ENCODE measurements at places on chromosomes 7 and 10. TPM values are rescaled to one million over a fixed set of nuclear protein-coding genes. Genes with fewer than 3 reads are reported as not detected.

The TNPO3 gene
- total RNA-seq: 42.3 TPM

DNA sequence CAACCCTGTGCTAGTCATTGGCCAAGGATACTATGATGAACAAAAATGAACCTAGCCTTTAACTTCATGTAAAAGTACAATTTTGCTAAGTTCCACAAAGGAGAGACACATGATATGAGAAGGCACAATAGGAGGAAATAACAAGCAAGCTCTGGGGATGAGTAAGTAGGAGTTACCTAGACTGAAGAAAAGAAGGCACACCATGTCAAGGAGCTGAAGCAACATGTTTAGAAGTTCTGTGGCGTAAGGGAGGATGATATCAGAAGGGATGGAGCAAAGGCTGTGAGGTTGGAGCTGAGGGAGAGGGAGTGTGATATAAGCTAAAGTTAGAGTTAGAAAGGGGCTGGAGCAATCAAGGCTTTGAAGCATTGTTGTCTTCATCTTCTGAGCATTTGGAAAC is 25.6 kb downstream of the KIFBP start:
- no peak for DNase-seq

DNA sequence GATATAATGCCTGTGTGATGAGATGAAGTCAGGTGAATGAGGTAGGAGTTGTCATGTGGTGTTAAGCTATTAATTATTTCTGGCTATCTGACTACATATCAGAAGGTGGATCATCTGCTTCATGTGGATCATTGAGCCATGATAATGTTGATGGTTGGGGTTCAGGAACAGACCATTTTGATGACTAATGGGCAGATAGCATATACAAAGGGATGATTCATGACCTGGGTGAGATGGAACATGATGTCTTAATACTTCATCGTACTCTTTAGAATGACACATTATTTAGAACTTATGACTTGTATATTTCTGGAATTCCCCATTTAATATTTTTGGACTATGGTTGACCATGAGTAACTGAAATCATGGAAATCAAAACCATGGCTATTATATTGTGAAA is 155.1 kb downstream of the OR13A1 start:
- peak; percentile 66 for DNase-seq

The GLI3 gene
- 23.1 TPM for total RNA-seq

The CYP2C8 gene
- total RNA-seq: not detected

The EPHA1 gene
- 1.2 TPM for total RNA-seq

DNA sequence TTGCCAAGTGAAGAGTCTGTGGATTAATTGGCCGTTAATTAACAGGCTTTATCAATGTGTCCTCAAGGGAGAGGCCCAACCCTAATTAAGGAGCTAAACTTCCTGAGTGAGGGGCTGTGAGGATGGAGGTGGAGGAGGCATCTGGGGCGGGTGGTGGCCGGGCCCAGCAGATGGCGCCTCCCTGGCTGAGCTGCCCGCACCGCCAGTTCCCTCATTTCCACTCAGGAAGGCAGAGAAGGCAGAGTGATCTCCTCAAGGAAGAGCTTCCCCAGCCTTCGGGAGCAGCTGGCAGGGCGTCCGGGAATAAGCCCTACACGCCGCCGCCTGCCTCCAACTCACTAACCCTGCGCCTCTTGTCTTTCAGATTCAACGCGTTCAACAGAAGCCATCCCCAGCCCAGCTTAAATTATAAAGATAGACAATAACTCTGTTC is 112.2 kb downstream of the CYTH3 start:
- DNase-seq: peak; percentile 13

- peak; percentile 21 for DNase-seq
These were observed 17.2 kb downstream of the INHBA start for GRCh38 chr7:41685684-41686083.

GRCh38 chr10:77770081-77770867 is 132.7 kb upstream of the KCNMA1 start:
- DNase-seq: no peak

The TLX1 gene
- total RNA-seq: not detected

The ZNF37A gene
- total RNA-seq: 52.3 TPM

The IQUB gene
- total RNA-seq: 0.16 TPM

The SGCE gene
- total RNA-seq: 39.4 TPM

The CYP26A1 gene
- total RNA-seq: not detected

Measured in MCF 10A (cell line).